ENCODE measurements at places on chromosomes 3 and 15.

DNA sequence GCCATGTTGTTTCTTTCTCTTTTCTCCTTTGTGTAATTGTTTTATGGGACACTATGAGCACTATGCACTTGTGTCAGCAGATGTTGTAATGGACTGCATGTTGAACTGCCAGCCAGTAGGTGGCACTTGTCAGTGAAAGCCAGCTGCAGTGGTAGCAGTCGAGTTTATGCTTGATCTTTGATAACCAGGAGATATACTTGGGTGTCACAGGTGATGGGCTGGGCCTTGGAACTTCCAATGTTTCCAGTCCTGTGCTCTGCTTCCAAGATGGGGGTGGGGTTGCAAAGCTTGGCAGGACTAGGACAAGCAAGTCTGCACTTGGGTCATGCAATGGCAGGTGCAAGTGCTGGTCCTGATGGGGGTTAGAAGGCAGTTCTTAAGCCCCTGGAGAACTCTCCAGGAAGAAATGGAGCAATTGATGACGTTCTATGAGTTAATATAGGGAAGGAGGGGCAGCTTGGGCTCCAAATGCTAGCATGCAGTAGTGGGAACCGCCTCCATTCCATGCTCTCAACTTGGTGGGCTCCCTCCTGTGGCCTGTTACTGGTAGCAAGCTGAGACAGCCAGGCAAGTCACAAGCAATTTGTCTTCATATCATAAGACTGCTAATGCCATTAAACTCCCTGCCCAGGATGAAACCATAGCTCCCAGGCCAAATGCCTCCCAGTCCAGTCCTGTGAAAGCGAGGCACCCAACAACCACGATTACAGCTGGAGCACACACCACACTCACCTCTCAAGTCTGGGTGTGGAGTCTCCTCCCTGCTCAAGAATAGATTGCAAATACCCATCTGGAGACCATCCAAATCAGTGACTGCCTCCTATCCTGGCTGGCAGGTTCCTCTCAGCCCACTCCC is 287.2 kb downstream of the CGGBP1 start:
- no peaks in the 10 kb centered on the region for H3K4me1 ChIP-seq
- H3K36me3 ChIP-seq: no peaks in the 10 kb centered on the region
- DNase-seq: peak; percentile 39
- H3K4me3 ChIP-seq: no peak overlapping the region
- H3K27ac ChIP-seq: no peak overlapping the region
- no peaks in the 10 kb centered on the region for H3K27me3 ChIP-seq

- H3K36me3 ChIP-seq: no peaks in the 10 kb centered on the region
- H3K27me3 ChIP-seq: no peaks in the 10 kb centered on the region
- peak overlapping the region; percentile 91 for H3K27ac ChIP-seq
- DNase-seq: peak; percentile 51
- H3K4me3 ChIP-seq: no peak overlapping the region
These were observed 121.4 kb upstream of the PHLDB2 start for GRCh38 chr3:111737706-111738086.

DNA sequence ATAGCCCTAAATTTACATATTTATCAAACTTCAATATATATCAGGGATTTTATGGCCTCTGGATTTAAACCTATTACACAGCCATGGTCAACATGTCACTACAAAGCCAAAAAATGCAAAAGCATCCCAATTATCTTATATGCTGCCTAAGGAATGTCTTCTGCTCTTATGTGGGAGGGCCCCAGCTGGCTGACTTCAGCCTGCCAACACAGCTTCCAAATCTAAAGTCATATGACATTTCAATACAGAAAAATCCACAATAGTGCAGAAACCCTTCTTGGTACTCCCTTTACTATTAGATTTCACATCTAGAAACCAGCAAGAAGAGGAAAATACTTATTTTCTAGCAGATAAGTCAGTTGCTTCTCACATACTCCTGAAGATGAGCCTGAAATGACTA is 6.4 kb downstream of the PFN2 start:
- H3K27ac ChIP-seq: no peak overlapping the region
- peaks cover 24% of the 10 kb centered on the region for H3K4me1 ChIP-seq
- H3K36me3 ChIP-seq: peaks cover 35% of the 10 kb centered on the region
- H3K4me3 ChIP-seq: no peak overlapping the region
- DNase-seq: no peak
- H3K27me3 ChIP-seq: no peaks in the 10 kb centered on the region

DNA sequence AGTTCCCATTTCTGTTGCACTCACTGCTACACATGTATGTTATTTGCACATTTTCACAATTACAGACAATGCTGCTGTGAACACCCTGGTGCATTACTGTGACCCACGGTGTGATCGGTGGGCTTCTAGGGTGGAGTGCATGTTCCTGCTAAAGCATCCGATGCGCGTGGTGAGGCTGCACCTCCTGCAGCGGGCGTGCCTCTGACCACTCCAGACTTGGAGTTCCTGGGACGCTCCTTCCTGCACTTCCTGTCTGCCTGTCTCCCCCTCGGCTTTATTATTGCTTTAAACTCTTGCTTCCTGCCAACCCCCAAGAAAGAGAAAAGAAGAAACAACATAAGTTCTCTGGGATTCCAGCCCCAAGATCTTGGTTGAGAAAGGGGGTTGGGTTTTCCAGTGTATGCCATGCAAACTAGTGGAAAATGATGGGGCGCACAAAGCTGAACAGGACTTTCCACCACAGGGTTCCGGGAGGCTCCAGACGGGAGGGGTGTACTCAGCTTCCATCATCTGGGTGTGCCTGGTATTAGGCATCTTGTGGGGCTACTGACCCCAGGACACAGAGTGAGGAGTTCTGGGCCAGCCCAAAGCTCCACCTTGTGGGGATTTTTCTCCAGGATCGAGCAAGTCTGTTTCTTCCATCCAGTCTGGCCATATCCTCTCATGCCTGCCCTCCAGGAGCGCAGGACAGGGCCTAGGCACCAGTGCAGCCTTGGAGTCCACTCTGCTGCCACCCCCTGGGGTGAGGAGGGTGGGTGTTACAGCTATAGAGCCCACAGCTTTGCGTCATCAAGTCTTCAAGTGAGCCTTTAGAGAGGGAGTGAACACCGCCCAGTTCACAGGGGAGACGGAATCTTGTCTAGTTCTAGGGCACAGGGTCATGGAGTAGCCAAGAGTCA is 11.2 kb downstream of the RPL32 start:
- H3K27ac ChIP-seq: no peak overlapping the region
- peaks cover 18% of the 10 kb centered on the region for H3K36me3 ChIP-seq
- peaks cover 9% of the 10 kb centered on the region for H3K4me1 ChIP-seq

DNA sequence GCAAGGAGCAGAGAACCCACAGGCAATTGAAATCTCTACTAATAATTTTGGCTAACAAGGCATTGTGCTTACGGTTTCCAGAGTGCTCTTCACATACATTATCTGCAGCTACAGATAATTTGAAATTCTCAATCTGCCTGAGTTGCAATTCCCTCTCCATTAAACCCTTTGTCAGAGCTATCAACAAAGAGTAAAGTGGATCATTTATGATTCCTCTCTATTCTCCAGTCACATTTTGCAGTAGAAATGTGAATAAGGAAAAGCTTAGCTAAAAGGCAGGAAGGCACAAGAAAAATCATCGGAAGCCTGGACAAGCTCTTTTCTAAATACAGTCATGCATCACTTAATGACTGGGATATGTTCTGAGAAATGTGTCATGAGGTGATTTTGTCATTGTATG is 49.6 kb downstream of the FAM98B start:
- no peak overlapping the region for H3K4me3 ChIP-seq
- no peaks in the 10 kb centered on the region for H3K36me3 ChIP-seq
- no peak for DNase-seq
- H3K27me3 ChIP-seq: no peaks in the 10 kb centered on the region

DNA sequence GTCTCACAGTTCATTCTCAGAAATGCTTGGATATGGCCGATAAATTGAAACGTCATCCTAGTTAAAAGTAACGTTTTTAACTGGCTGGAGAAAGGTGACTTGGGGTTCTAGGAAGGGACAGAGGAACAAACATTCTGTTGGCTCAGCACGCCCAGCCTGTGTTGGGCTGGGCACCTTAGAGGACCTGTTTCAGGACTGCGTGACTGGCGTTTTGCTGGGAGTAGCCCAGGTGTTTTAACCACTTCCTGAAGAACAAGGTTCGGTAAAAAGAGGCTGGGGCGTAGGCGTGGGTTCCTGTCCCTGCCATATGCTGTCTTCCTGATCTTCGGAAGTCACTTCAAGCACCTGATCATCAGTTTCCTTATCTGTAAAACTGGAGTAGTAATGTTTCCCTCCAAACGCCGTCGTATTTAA is 1.1 kb upstream of the TLNRD1 start:
- peaks cover 18% of the 10 kb centered on the region for H3K4me1 ChIP-seq
- DNase-seq: peak; percentile 54
- H3K4me3 ChIP-seq: peak overlapping the region; percentile 76

All from PC-9 (cell line).